ENCODE measurements at places on chromosomes 16 and 17.

- peak overlapping the region; percentile 51 for H3K4me3 ChIP-seq
- no peak for DNase-seq
- H3K4me1 ChIP-seq: peaks cover 28% of the 10 kb centered on the region
- H3K27me3 ChIP-seq: peaks cover 86% of the 10 kb centered on the region
These were observed 1.1 kb downstream of the MT2A start for GRCh38 chr16:56609463-56609921.

DNA sequence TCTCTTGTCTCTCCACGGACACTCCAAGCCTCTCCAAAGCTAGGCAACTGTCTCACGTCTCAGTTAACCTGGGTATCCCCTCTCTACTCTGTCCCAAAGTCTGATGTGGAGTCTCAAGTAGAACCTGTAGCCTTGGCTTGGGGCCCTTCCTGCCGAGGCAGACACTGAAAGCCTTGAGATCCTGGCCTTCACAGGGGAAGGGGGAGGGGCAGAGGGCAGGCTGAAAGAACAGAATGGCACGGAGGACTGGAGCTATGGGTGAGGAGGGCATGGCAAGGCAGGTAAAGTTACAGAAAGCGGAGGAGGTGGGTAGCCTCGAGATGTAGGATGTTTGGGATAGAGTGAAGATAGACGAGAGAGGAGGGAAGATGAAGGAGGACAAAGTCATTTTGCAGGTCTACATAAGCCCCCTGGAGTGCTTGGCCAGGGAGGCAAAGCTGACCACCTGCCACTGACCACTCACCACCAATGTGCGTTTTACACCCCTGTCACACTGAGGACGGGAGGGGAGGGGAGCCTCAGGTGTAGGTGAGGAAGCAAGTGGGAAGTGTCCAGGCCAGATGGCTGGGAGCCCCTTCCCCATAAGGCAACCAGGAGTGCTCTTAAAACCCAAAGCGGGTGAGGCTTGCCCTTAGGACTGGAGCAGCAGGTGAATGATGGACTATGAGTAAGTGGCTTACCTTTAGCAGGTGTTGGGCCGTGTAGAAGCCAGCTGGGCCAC, 1.3 kb downstream of the FDXR start:
- no peak overlapping the region for H3K27ac ChIP-seq
- no peaks in the 10 kb centered on the region for H3K36me3 ChIP-seq
- DNase-seq: no peak
- peaks cover 9% of the 10 kb centered on the region for H3K4me1 ChIP-seq
- 0 out of 2 replicates have a peak, but pooled peaks cover 7% of the 10 kb centered on the region for H3K27me3 ChIP-seq

DNA sequence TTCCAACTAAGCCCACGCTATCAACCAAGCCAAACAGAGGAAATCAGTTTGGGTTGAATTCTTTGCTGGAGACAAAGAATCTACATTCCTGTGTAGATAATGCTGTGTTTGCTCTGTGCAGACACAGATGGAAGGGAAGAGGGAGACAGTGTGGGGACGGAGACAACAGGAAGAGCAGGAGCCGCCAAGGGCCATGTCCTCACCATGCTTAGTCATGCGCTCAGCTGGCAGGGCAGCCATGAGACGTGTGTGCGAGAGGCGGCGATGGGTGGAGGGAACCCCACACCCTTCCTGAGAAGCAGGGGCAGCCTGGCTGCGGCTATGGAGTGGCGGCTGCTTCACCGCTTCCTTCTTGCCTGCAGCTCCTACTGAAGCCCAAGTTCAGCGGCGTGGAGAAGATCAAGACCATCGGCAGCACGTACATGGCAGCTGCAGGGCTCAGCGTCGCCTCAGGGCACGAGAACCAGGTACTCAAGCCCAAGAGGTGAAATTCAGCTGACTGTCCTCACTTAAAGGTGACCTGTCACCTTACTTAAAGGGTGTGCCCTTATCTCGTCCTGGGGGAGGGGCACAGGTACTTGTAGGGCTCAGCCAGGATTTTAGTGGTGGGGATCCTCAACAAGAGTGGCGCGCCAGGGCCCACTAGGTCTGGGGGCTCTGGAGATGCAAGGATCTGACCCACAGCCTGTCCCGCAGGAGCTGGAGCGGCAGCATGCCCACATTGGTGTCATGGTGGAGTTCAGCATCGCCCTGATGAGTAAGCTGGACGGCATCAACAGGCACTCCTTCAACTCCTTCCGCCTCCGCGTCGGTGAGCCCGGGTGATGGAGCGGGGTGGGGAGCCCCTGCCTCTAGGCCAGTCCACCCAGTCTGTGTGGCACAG, 47.5 kb downstream of the ADCY7 start:
- no peak overlapping the region for H3K4me3 ChIP-seq
- H3K27ac ChIP-seq: no peak overlapping the region
- no peaks in the 10 kb centered on the region for H3K4me1 ChIP-seq
- H3K27me3 ChIP-seq: no peaks in the 10 kb centered on the region
- H3K36me3 ChIP-seq: peaks cover 20% of the 10 kb centered on the region
- no peak for DNase-seq

DNA sequence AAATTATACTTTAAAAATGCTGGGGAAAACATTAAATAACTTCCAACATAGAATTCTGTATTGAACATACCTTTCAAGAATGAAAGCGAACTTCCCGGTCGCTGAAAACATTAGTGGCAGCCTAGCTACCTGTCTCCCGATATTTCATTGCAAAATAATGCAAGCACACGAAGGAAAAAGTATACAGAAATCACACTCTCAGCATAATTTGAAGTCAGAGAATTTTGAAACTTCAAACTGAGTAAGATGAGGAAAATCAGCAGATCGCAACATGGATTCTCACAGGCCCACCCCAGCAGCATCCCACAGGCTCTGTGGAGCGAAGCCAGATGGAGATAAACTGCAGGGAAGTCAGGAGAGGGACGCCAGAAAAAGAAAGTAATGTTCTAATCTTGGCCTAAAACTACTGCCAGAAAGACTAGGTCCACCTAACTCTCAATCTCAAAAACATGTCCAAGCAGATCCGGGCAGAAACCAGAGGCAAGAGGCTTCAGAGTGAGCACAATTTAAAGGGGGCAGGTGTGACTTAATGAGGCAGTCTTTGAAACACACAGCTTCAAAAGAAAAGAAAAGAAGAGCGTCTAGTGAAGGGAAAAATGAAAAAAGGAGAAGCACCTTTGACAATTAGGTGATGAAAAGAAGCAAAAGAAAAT, 4.8 kb upstream of the GOSR1 start:
- no peaks in the 10 kb centered on the region for H3K4me1 ChIP-seq
- DNase-seq: no peak
- no peaks in the 10 kb centered on the region for H3K27me3 ChIP-seq
- H3K4me3 ChIP-seq: no peak overlapping the region

DNA sequence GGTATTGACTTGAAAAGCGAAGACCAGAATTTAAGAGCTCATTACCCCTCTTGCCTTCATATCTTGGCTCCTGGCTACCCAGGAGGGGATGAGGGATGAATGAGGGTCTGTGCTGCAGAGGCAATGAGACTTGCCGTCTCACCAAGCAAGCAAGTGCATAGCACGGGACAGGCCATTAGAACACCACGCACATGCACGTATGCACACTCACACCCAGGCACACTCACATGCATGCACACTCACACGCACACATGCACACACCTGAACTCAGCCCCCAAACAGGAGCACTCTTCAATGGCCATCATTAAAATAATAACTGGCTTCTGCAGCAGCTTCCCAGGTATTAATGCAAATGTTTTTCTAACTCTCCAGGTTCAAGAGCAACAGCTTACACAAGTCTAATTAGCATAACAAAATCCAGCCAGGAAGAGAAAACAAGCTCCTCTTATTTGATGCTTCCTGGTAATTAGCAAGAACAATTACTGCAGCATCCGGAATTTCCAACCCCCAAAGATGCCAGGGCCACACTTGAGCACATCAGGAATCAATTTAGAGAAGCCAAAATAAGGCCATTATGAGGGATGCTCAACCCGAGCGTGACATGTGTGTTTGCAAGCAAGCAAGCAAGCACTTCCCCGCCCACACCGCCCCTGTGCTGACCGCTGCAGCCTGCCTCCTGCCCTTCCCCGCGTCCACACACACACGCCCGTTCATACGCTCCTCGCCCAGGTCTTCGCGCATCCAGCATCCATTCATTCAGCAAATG, 171.6 kb upstream of the TNRC6C start:
- H3K27ac ChIP-seq: peak overlapping the region; percentile 55
- H3K4me1 ChIP-seq: peaks cover 66% of the 10 kb centered on the region
- H3K27me3 ChIP-seq: peaks cover 88% of the 10 kb centered on the region
- H3K4me3 ChIP-seq: peak overlapping the region; percentile 50

GRCh38 chr17:45273551-45273957, 11.7 kb upstream of the SPATA32 start:
- no peaks in the 10 kb centered on the region for H3K36me3 ChIP-seq
- no peak overlapping the region for H3K27ac ChIP-seq
- no peak for DNase-seq

DNA sequence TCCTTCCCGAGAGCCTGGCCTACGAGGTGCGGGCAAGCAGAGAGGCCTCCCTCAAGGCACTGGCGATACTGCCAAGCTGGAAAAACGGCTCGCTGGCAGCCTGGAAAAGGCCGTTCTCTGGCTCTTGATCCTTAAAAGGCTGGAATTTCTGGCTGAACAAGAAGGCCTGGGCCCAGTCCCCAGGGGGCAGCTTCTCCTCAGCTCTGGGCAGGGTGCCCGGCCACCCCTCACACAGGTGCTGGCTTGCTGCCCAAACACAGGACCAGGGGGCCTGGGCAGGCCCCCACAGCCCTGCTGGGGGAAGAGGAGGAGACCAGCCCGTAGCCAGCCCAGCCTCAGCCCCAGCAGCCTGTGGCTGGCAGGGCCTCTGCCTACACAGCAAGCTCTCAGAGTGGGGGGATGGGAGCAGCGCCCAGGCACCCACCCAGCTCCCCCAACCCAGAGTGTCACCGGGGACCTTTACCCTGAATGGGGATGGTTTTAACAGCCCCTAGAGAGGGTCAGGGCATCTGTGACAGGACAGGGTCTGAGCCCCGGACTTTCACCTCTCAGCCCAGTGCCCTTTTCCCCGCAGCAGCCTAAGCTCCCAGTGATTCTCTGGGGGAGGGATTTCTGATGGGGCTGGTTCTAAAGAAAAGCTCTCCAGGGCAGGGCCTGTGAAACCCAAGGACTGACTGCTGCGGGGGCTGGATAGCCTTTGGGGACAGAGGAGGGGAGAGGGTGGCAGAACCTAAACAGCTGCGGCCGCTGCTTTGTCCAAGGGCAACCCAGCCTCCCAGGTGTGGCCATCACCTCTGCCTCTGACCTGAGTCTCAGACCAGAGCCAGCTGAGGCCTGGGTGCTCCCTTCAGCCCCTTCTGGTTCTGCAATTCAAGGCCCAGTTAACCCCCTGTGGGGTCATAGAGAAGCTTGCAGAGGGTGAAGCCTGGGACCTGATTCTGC, 38.6 kb upstream of the TOB1 start:
- no peak overlapping the region for H3K27ac ChIP-seq
- H3K36me3 ChIP-seq: no peaks in the 10 kb centered on the region
- no peak overlapping the region for H3K4me3 ChIP-seq
- H3K27me3 ChIP-seq: no peaks in the 10 kb centered on the region

DNA sequence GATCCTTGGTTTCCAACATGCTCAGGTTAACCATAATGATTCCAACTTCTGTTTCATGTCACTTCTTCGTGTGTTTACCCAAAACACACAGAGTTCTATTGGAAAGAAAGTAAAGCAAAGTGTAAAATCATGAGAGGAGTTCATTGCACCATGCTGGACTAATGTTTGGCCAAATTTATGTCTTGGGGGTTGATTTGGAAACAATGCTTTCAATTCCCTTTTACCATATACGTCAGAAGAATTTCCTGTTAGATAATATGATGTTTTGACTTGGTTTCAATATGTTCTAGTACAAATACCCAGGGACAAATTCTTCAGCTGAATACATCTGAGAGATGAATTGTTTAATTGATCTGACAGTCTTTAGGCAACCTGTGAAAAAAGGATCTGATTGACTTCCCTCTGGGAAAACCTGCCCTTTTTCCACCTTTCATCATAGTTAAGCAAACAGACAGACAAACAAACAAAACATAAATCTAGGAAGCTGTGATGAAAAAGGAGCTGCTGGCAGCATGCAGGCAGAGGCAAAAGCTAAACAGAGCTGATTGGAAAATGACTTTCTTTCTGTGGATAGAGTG, 26.0 kb upstream of the MPHOSPH6 start:
- H3K27ac ChIP-seq: no peak overlapping the region
- no peaks in the 10 kb centered on the region for H3K4me1 ChIP-seq
- H3K27me3 ChIP-seq: no peaks in the 10 kb centered on the region

DNA sequence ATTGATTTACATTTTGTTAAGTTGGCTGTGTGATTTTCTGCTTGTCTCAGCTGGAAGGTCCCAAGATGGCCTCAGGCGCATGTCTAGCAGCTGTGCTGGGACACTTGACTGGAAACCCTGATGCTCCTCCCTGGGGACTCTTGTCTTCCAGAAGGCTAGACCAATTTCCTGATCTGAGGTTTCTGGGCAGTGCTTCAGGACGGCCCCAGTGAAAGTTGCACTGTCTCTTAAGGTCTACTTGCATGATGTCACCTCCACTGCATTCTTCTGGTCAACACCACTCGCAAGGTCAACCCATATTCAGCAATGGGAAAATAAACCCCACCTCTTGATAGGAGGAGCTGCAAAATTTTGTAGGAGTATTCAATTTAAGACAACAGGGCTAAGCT, 116.0 kb downstream of the SALL1 start:
- H3K36me3 ChIP-seq: no peaks in the 10 kb centered on the region
- H3K4me3 ChIP-seq: no peak overlapping the region
- H3K27ac ChIP-seq: no peak overlapping the region

- no peaks in the 10 kb centered on the region for H3K4me1 ChIP-seq
- H3K36me3 ChIP-seq: no peaks in the 10 kb centered on the region
- H3K4me3 ChIP-seq: no peak within 1 kb of the TSS
- no peak for DNase-seq
These were observed at the start of gene CD300C for GRCh38 chr17:74545843-74546230. TSS of gene CD300C (minus strand) at chr17:74546115. CDS start at chr17:74545782, 333 bp downstream.

- H3K27ac ChIP-seq: no peak overlapping the region
- no peaks in the 10 kb centered on the region for H3K27me3 ChIP-seq
- no peaks in the 10 kb centered on the region for H3K36me3 ChIP-seq
- H3K4me1 ChIP-seq: peaks cover 4% of the 10 kb centered on the region
- no peak overlapping the region for H3K4me3 ChIP-seq
These were observed 41.1 kb downstream of the TSC2 start for GRCh38 chr16:2088759-2089358.

DNA sequence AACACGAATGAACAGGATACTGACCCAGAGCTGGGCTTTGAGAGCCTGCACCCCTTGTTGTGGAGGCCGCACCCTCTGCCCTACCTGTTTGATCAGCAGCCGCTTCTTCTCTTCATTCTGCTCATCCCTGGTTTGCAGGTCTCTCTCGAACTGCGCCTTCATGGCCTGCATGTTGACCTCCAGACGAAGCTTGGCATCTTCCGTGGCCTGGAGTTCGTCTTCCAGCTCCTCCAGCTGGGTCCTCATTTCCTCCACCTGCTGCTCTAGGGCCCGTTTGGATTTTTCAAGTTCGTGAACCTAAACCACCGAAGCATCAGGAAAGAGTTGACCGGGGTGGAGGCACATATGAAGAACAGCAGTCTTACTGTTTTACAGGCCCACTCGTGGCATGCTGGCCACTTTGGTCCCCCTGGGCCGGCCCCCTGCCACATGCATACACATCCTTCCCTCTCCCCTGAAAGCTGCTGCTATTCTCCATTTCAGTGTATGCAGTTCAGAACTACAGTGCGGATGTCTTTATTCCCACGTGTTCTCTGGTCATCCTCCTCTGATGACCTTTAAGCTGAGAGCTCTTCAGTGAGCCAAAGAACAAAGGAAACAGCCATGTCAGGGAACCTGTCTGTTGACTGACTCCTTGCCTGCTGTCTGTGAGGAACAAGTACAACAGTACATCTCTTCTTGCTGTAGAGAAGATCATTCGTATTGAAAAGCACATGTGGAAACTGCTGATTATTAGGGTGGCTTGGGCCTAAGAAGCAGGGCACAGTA, 54.8 kb downstream of the NDEL1 start:
- no peaks in the 10 kb centered on the region for H3K27me3 ChIP-seq
- no peaks in the 10 kb centered on the region for H3K4me1 ChIP-seq
- no peak overlapping the region for H3K27ac ChIP-seq
- DNase-seq: no peak

Measured in GM23338 (cell line).